Stomach (tissue), 19 donors: ENCODE measurements at places on chromosomes 2 and 18. TPM values are rescaled to one million over a fixed set of nuclear protein-coding genes. Genes with fewer than 3 reads are reported as not detected.

The SERPINB13 gene
- 0.55 TPM for total RNA-seq

GRCh38 chr18:600107-600506 is 3.3 kb downstream of the CLUL1 start:
- no peak overlapping the region for H3K27ac ChIP-seq
- H3K36me3 ChIP-seq = no peaks in the 10 kb centered on the region
- peaks cover 16% of the 10 kb centered on the region for H3K27me3 ChIP-seq
- no peak for DNase-seq
- H3K4me3 ChIP-seq = no peak overlapping the region

DNA sequence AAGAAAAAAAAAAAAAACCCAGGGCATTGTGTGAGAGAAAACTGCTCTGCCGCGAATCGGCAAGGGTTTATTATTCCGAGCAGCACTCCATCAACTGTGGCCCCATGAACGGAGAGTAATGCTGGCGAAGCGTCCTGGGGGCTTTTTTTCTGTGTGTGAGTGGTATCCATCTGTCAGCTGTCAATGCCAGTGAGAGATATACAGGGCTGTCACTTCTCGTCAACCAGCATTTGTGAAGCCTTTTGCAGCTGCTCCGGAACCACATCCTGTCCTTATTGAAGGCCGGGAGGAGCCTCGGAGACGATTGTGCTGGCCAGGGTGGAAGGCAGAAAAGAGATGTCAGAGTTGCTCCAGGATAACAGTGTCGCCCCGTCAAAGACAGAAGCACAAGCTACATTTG is 356.9 kb upstream of the SMIM21 start:
- H3K27ac ChIP-seq = no peak overlapping the region
- H3K36me3 ChIP-seq = no peaks in the 10 kb centered on the region
- H3K4me3 ChIP-seq = no peak overlapping the region
- H3K4me1 ChIP-seq = no peaks in the 10 kb centered on the region
- H3K27me3 ChIP-seq = peaks cover 17% of the 10 kb centered on the region
- no peak for DNase-seq

DNA sequence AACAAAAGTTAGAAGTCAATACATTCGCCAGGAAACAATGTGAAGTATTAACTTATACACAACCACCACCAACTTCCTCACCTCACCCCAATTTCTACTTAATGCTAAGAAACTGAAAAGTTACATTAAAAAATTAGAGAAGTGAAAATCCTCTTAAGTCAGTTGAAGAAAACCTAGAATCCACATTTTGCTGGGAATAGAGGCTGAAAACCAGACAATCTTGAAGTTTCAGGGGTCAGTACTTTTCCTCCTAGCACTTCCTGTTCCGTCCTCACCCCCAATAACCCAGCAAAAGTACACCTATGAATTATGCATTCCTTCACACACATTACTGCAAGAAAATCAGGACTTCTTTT is 6.3 kb downstream of the YES1 start:
- H3K4me1 ChIP-seq = peaks cover 51% of the 10 kb centered on the region
- no peaks in the 10 kb centered on the region for H3K27me3 ChIP-seq
- no peaks in the 10 kb centered on the region for H3K36me3 ChIP-seq
- no peak overlapping the region for H3K27ac ChIP-seq
- DNase-seq = no peak

DNA sequence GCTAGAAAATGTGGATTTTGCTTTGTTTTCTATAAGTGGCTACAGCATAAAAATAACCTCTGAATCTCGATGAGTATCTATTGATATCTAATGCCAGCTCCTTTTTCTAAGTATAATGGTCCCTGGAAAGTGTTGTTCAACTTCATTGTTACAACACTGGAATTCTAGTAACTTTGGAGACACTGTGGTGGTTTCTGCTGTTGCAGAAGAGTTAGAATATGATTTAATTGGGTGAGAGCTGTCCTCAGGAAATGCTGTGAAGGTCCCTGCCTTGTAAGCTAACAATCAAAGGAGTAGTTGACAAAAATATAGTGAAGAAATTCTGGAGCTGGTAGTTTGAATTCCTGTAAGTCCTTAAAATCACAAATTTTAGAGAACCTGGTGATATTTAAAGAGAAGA is 62.1 kb downstream of the C18orf63 start:
- no peak overlapping the region for H3K27ac ChIP-seq
- H3K36me3 ChIP-seq = no peaks in the 10 kb centered on the region
- H3K4me3 ChIP-seq = no peak overlapping the region
- H3K27me3 ChIP-seq = no peaks in the 10 kb centered on the region
- no peak for DNase-seq
- H3K4me1 ChIP-seq = no peaks in the 10 kb centered on the region

The CD8B gene
- total RNA-seq = not detected

GRCh38 chr2:217740178-217740577 is 262.6 kb downstream of the TNS1 start:
- H3K27me3 ChIP-seq = no peaks in the 10 kb centered on the region
- peak overlapping the region; percentile 54 for H3K27ac ChIP-seq
- no peak for DNase-seq
- no peaks in the 10 kb centered on the region for H3K4me1 ChIP-seq
- no peak overlapping the region for H3K4me3 ChIP-seq
- H3K36me3 ChIP-seq = no peaks in the 10 kb centered on the region
